ENCODE measurements at places on chromosomes 2 and 18.

DNA sequence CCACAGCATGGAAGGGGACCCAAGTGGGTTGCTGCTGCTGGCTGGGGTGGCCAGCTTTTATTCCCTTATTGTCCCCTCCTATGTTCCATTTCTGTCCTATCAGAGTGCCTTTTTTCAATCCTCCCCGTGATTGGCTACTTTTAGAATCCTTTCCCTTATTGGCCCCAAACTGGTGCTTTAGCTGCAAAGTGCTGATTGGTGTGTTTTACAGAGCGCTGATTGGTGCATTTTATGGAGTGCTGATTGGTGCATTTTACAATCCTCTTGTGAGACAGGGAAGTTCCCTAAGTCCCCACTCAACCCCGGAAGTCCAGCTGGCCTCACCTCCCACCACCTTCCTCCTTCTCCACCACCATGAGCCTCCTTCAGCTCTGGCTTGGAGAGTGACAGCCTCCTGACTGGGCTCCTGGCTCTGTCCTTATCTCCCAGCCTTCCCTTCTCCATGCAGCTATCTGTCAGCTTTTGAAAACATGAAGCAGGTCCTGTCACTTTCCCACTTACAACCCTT is 20.7 kb upstream of the PLB1 start:
- DNase-seq: no peak

DNA sequence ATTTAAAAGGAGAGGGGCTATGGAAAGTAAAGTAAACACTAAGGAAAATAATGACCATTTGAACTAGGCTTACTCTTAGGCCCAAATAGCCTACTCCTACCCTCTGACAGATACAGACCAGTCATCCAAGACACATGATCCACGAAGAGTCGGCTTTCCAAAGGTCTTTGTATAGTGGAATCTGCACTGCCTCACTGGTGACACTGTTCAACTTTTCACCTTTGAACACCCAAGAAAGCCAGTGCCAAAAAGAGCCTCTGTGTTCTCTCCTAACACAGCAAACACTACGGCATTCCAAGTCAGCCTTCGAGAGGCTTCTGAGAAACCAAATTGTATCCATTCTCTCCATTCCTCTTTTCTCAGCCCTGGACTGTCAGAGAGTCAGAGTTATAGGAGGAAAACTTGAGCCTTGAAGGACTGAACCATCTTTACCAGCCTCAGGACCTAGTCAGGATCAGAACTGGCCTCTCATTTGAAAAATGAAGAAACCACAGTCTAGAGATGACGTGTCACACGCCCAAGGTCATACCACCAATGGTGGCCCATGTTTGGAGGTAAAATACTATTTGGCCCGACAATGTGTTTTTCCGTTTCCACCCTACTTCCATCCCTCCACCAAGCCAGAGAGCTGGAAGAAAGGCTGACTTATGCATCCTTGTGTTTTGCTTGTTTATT is 267.4 kb upstream of the ACVR2A start:
- DNase-seq: no peak

- DNase-seq: no peak
Observed at GRCh38 chr2:238103465-238104225, 3.5 kb downstream of the ESPNL start.

GRCh38 chr2:237669283-237669627 is 41.9 kb downstream of the LRRFIP1 start:
- DNase-seq: no peak

- no peak for DNase-seq
Observed at GRCh38 chr2:16933355-16933754, 267.7 kb upstream of the CYRIA start.

- DNase-seq: no peak
Observed at GRCh38 chr2:38128653-38129052, 52.7 kb upstream of the CYP1B1 start.

DNA sequence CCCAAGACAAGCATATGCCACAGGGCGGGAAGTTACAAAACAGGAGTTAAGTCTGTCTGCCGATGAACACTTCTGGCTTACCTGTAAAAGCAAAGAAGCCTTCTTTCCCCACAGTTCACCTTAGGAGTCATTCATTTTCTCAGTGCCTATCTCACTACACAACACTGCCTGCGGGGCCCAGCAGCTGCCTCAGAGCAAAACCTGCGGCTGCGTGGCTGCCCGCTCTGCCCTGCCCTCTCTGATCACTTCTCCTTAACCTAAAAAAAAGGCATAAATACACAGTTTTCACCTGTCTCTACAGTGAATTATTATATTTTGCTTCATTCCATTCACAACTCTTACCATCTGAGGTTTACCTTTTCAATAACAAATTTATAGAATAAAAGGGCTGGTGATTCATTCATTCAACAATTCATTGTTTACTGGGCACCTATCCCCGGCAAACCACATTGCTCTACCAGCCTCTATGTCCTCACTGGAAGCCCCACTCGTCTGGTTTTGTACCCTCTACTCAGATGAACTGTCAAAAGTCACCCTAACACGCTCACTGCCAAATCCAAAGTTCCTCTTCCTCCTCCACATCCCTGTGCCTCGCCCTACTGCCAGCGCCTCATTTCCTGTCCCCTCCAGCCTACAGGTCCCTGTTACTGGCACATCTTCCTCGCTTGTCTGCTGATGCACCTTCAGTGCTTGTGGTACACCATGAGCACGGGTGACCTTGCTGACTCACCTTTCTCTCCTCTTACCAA is 31.4 kb downstream of the AFG3L2 start:
- DNase-seq: no peak

DNA sequence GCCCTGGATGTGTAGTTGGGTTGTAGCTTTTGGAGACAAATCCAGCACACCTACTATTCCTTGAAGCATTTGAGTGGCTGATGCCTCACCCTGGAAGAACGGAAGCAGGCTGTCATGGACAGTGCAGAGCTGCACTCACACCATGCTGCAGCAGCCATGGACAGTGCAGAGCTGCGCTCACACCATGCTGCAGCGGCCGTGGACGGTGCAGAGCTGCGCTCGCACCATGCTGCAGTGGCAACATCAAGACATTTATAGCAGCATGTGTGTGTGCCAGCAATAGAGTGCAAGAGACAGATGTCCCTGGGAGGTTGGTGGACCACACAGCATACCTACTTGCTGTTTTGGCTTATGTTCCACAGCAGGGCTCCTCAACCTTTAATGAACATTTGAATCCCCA is 30.6 kb downstream of the GNAL start:
- no peak for DNase-seq

- DNase-seq: no peak
Observed at GRCh38 chr2:227780981-227781615, 32.5 kb upstream of the CCL20 start.

GRCh38 chr2:206955253-206955652 is 15.9 kb downstream of the CPO start:
- no peak for DNase-seq

DNA sequence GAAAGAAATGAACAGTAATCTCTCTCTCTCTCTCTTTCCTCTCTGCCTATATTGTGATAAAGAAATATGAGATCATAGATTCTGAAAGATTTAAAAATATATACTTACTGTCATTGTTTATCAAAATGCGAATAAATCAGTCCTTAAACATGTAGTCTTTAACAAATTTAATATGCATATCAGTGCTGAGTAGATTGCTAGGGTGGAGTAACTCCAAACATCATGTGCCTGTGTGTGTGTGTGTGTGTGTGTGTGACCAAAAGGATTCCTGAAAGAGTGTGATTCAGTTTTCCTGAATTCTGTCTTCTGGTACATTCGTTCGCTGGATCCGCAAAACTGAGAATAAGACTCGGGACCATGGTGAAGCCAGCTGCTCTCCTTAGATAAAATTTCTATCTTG is 24.0 kb upstream of the DSEL start:
- no peak for DNase-seq

- DNase-seq: no peak
Observed at GRCh38 chr2:26540961-26541360, 63.0 kb upstream of the OTOF start.

DNA sequence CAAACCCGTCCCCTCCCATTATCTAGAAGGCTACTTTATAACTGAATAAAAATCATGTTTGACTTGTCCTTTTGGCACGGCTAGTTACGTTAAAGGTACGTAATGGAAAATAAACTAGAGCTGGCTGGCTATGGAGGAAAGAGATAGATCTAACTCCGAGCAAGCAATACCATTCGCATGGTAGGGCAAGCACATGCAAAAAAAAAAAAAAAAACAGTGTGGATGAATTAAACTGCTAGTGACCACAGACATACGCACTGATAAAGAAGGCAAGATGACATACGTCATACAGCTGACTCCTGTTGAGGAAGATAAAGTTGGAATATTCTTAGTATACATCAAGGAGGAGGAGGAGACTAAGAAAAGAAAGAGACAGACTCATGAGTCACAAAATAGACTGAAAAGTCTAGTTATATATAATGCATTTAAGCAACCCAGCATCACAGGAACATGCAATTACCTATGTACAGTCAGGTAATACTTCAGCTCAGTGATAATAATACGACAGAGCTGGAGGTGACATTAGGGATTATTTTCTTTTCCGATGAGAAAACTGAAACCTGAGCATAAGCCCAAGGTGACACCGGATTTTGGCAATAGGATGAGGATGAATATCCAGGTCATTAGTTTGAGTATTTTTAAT is 37.9 kb upstream of the NARS1 start:
- DNase-seq: no peak

- DNase-seq: no peak
Observed at GRCh38 chr18:44198612-44199284, 481.9 kb upstream of the SETBP1 start.

DNA sequence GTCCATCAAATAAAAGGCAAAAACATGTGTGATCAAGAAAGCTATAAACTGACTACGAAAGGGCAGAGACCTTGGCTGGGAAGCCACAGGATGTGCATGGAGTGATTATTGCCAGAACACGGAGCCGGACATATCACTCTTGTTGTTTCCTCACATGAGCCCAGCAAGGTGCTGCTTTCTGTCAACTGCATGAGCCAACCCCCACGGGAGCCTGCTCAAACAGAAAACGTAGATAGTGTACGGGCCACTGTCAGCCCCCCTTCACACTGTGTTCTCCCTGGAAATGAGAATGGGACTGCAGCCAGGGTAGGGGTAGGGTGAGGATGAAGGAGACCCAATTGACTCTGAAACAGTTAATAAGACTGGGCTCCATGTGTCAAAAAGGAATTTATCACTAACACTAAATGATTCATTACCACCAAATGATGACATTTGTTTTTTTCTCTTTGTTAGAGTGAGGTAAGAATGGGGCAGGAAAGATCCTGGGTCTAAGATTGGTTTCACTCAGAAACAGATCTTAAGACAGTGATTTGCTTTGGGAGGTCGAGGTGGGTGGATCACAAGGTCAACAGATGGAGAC is 235.8 kb downstream of the MREG start:
- no peak for DNase-seq

GRCh38 chr2:37011130-37011529 is 44.8 kb upstream of the STRN start:
- no peak for DNase-seq

DNA sequence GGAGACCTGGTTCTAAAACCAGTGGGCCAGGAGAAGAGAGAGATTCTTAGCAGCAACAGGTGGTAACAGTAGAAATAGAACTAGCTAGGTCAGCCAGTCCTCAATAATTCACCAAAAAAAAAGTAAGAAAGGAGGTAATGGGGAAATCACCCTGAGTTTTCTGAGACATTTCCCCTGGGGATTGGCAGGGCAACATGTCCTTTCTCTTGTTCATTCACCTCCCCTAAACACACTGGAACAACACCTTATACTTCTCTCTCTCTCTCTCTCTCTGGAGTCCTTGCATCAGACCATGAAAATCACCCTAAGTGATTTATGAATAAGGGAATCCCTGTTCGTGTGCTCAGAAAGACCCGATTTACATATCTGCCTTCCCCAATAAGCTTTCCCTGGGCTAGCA is 64.8 kb downstream of the COX7A2L start:
- no peak for DNase-seq

GRCh38 chr2:200862532-200863000 is 1.9 kb downstream of the CLK1 start:
- no peak for DNase-seq

- no peak for DNase-seq
Observed at GRCh38 chr2:4012197-4012596, 308.8 kb downstream of the DCDC2C start.

DNA sequence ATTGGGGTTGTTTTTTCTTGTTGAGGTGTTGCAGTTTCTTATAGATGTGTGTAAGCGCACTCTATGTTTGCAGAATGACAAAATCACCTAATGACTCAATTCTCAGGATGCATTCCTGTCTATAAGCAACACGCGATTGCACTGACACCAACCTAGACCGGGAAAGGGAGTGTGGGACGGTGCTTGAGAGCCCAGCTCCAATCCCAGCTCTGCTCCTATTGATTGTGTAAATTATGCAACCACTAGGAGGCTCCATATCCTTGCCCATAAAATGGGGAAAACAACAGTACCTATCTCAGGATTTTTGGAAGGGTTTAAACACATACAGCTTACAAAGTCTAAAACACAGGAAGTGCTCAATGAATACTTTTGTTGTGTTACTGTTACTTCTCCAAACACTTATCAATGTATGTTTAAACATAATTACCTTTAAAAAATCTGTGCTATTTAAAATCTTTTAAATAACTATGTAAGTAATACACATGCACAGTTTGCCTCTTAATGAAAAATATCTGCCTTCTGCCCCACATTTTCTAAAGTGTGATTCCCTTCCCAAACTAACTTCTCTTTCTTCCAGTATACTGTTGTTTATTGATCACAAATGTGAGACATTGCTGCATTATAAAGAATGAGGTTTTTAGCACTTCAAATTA is 132.5 kb downstream of the SPHKAP start:
- no peak for DNase-seq

DNA sequence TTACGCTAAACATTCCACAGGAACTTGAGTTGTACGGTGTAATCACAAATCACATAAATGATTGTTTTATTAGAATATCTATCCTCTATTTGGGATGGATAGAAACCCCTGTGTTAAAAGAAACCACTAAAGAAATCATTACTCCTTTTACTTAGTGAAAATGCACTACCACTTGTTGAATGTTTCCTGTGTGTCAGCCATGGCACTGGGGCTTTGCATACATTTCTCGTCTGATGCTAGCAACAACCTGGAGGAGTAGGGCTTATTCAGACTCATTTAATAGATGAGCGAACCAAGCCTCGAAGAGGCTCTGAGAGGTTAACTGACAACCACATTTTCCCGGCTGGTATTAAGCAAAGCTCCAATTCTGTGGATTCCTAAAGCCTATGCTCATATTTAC is 60.5 kb upstream of the PELI1 start:
- no peak for DNase-seq

DNA sequence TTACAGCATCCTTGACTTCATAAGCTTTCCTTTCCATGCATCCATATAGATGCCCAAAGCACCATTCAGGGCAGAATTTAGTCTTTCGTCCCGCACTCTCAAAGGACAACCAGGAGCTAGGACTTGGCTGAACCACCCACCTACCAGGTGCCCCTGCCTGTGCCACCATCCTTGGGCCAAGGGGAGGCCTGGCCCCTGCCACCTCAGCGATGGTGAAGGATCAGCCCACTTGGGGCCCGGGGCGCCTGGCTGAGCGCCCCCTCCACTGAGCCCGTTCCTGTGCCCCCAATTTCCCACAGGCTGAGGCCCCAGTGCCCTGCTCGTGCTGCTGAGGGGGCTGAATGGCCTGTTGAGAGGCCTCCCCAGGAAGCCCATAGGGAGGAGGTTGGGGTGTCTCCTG is 33.3 kb upstream of the ALPP start:
- no peak for DNase-seq

Measured in NCI-H1930 (cell line).